ENCODE measurements at places on chromosomes 2 and 18.

DNA sequence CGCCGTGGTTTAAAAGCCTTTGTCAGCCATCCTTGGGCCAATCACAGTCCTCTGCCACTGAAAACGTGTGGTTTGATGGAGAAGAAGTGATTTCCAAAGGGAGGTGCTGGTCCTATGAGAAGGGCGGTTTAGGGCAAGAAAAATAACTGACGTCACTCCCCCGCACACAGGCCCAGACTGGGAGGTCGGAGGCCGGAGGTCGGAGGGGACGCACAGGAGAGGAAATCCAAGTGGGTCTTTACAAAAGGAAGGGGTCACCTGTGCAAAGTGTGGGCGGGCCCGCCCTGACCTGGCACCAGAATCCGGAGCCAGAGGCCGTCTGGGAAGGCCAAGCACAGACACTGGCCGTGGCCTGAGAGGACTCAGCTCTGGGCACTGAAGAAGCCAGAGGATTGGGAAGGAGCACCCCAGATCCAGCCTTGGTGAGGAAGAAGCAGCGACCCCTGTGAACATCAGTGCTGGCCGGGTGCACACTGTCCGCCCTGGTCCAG, 18.0 kb upstream of the KCNG2 start:
- no peak overlapping the region for H3K27ac ChIP-seq
- no peak overlapping the region for H3K4me3 ChIP-seq
- H3K27me3 ChIP-seq, result peaks cover 8% of the 10 kb centered on the region
- H3K4me1 ChIP-seq, result no peaks in the 10 kb centered on the region

DNA sequence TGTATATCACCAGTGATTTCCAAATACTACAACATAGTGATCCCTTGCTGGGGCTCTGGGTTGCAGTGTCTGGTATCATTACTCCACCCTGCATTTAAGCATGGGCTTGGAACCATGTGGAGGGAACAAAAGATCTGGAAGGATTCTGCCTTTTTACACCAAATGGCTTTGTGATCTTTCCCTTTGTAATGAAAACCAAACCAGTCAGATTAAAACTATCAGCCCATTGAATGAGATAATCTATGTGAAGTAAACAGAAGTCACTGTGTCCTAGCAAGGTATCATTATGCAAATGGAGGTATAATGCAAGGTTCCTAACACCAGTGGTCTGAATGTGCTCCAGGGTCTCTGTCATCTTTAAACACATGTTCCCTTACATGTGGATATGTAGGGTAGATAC, 474.7 kb upstream of the TNP1 start:
- no peaks in the 10 kb centered on the region for H3K27me3 ChIP-seq
- H3K4me3 ChIP-seq, result no peak overlapping the region
- DNase-seq, result no peak

DNA sequence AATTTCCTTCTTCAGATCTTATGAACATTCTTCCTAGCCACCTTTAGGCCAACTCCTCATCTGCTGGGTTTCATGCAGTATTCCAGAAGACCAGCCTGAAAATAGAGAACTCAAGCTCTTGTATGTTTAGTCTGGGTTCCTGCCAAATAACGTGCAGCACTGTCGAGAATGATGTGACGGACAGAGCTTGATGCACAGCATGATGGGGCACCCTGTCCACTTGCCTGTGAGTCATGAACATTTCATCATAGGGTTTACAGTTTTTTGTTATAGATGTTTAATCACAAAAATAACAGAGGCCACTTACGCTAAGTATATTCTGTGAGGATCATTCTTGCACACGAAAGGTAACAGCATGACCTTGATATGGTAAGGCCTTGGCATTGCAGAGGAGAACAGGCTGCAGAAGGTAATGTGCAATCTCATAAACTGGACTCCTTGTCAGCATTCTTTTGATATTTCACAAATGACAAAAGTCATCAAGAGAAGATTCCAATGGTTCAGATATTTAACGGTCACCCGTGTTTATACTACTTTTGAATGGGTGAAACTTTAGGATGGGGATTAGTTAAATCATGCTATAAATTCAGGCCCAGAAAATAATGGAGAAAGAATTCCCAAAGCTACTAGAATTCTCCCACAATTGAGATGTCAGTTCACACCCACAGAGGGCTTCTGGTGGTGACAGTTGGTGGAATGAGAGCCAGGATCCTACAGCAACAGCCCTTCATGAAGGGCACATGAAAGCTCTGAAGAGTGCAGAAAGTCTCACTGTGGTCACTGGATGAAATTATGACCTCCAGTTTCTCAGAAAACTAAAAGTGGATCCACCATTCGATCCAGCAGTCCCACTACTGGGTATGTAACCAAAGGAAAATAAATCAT, 396.1 kb upstream of the RAB12 start:
- H3K27ac ChIP-seq, result no peak overlapping the region
- H3K36me3 ChIP-seq, result no peaks in the 10 kb centered on the region
- peak; percentile 78 for DNase-seq
- H3K4me1 ChIP-seq, result no peaks in the 10 kb centered on the region
- H3K27me3 ChIP-seq, result no peaks in the 10 kb centered on the region

- H3K4me3 ChIP-seq, result no peak overlapping the region
- no peak overlapping the region for H3K27ac ChIP-seq
- no peaks in the 10 kb centered on the region for H3K27me3 ChIP-seq
- peaks cover 12% of the 10 kb centered on the region for H3K36me3 ChIP-seq
- DNase-seq, result no peak
Observed at GRCh38 chr2:218631837-218632236, 24.1 kb downstream of the PLCD4 start.

DNA sequence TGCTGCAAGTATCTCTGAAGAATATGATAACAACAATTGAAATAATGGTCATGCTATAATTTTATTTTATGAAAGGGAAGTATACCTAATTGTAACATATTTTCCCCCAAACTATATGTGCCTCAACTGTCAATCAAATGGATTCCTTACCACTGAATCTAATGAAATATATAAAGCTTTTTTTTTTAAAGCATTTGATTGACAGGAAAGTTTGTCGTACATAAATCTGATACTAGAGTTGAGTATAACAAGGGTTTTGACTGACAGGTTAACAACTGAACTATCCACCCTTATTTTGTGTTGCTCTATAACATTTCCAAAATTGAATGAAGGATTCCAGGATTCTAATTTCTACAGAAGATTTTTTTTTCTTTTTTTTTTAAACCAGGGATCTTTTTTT, 1333.3 kb upstream of the SLC39A10 start:
- no peaks in the 10 kb centered on the region for H3K27me3 ChIP-seq
- H3K4me1 ChIP-seq, result no peaks in the 10 kb centered on the region
- H3K4me3 ChIP-seq, result no peak overlapping the region
- no peaks in the 10 kb centered on the region for H3K36me3 ChIP-seq
- DNase-seq, result no peak
- H3K27ac ChIP-seq, result no peak overlapping the region

- H3K27me3 ChIP-seq, result peaks cover 81% of the 10 kb centered on the region
- no peak within 1 kb of the TSS for H3K27ac ChIP-seq
- no peaks in the 10 kb centered on the region for H3K36me3 ChIP-seq
- DNase-seq, result no peak
- H3K4me3 ChIP-seq, result peak within 1 kb of the TSS; percentile 21
Observed at GRCh38 chr2:118846953-118847761, at the start of gene EN1. Gene EN1, minus strand, starts transcription at chr2:118847648. Its CDS starts 481 bp downstream, at chr2:118847167.

- peaks cover 11% of the 10 kb centered on the region for H3K36me3 ChIP-seq
- no peaks in the 10 kb centered on the region for H3K27me3 ChIP-seq
- no peak for DNase-seq
- H3K4me1 ChIP-seq, result peaks cover 38% of the 10 kb centered on the region
Observed at GRCh38 chr18:8802017-8802672, 96.8 kb downstream of the MTCL1 start.

DNA sequence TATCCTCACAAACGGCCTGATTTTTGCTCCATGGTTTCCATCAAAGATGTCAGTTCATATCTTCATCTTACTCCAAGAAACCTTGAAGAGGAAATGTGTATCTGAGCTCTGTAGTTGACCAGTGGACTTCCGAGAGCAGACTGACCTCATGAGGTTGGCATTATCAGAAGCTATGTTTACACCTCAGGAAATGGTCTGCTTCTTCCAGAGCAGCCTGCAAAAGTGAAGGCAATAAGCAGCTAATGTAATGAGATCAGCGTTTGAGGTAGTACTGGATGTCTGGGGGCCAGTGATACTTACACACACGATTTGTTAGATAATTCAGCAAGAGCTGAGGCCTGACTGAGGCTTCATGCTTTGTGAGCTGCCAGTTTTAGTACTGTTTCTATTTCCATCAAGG, 189.7 kb downstream of the LRRTM1 start:
- no peak for DNase-seq
- no peaks in the 10 kb centered on the region for H3K36me3 ChIP-seq
- H3K4me3 ChIP-seq, result no peak overlapping the region
- no peaks in the 10 kb centered on the region for H3K4me1 ChIP-seq

DNA sequence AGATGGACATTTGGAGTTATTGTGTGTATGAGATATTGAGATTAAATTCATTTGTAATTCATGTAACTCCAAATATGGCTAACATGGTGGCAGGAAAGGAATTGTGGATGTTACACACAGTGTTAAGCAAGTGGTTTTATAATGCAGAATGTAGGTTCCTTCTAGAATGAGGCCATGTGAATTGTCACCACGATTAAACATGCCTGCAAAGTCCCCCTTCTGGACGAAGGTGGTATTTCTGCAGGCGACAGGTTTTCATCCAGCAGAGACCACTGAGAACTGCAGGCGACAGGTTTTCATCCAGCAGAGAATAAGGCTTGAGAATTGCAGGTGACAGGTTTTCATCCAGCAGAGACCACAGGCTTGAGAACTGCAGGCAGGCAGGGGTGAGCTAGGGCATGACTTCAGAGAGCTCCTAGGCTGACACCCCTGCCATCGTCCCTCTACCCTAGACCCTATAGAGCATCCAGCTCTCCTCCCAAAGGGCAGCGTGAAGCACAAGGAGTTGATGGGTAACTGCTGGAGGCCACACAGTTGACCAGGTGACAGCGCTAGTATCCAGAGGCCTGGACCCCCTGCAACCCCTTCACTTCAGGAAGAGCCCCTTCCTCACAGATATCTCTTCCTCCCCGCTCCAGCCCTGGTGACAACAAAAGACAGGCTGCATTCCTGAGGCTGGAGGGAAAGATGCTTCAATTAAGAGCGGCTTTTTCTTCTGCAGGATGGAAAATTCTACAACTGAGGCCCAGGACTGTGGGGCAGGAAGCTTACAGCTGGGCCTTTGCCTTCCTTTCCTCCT, 175.8 kb downstream of the LOXHD1 start:
- no peaks in the 10 kb centered on the region for H3K4me1 ChIP-seq
- no peaks in the 10 kb centered on the region for H3K27me3 ChIP-seq
- H3K27ac ChIP-seq, result no peak overlapping the region

- no peaks in the 10 kb centered on the region for H3K36me3 ChIP-seq
- H3K27me3 ChIP-seq, result no peaks in the 10 kb centered on the region
- no peak overlapping the region for H3K27ac ChIP-seq
- DNase-seq, result no peak
Observed at GRCh38 chr2:216735668-216736067, 40.3 kb upstream of the IGFBP5 start.

- no peak for DNase-seq
- no peaks in the 10 kb centered on the region for H3K4me1 ChIP-seq
- H3K36me3 ChIP-seq, result no peaks in the 10 kb centered on the region
Observed at GRCh38 chr2:103656558-103656957, 894.7 kb downstream of the TMEM182 start.

DNA sequence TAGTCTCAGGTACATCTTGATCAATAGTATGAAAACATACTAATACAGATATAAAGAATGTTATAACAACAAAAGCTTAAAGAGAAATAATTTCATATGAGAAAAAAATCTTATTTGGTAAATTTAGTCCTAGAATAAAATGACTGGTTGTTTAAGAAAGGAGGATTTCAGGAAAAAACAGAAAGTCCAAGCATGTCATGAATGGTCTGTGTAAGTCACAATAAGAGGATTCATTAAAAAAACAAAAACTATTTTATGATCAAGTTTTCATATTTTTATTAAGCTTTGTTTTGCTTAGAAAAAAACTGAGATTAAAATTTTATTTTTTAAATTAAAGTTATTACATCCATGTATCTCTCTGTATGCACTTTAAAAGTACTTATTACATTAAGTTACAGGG, 353.9 kb upstream of the SPHKAP start:
- no peaks in the 10 kb centered on the region for H3K27me3 ChIP-seq
- no peak overlapping the region for H3K27ac ChIP-seq
- H3K4me3 ChIP-seq, result no peak overlapping the region

DNA sequence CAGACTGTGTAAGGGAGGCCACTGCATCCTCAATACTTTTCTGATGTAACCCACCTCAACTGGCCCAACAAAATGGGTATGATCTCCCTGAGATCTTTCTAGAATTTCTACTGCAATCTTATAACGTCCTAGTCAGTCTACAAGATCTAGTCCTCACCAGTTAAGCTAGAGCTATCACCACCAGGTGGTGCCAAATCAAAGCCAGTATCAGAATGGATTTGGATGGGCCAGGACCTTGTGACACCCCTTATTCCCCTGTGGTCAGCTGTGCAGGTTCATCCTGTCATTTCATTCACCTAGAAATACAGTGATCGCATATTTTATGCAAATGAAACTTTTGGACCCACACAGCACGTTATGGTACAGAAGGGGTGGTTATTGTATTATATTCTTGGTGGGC, 90.3 kb downstream of the OLA1 start:
- H3K36me3 ChIP-seq, result no peaks in the 10 kb centered on the region
- H3K27ac ChIP-seq, result no peak overlapping the region
- H3K4me1 ChIP-seq, result peaks cover 13% of the 10 kb centered on the region
- no peaks in the 10 kb centered on the region for H3K27me3 ChIP-seq

- H3K27ac ChIP-seq, result no peak overlapping the region
- no peaks in the 10 kb centered on the region for H3K36me3 ChIP-seq
- no peaks in the 10 kb centered on the region for H3K4me1 ChIP-seq
- no peak overlapping the region for H3K4me3 ChIP-seq
Observed at GRCh38 chr2:105625632-105626031, 119.1 kb upstream of the NCK2 start.

DNA sequence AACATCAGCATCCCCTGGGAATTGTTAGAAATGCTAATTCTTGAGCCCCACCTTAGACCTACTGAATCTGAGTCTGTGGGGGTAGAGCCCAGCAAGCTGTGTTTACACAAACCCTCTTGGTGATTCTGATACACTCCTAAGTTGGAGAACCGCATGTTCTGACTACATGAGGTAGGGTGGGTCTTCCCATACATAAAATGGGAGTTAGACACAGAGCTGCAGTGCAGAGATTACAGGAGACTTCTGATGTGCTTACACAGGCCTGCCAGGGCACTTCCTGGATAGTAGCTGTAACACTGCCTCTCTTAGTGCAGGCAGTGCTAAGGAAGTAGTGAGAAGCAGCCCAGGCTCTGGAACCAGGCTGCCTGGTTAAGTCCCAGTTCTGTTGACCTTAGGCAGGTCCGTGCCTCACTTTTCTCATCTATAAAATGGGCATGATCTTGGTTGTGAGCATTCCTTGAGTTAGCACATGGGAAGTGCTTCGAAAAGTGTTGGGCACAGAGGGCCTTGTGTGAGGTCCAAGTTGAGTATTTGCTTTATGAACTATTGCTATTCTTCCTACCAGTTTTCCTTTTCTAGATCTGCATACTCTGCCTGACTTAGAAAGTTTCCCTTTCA, 67.3 kb downstream of the GLI2 start:
- H3K4me3 ChIP-seq, result no peak overlapping the region
- H3K4me1 ChIP-seq, result no peaks in the 10 kb centered on the region
- peak; percentile 44 for DNase-seq
- H3K36me3 ChIP-seq, result peaks cover 2% of the 10 kb centered on the region

All from fibroblast of lung (primary cell).